Globus pallidus (tissue), 1 donor: ENCODE measurements at places on chromosomes 13 and 19.

GRCh38 chr19:17753976-17754375 is 2.7 kb downstream of the FCHO1 start:
- peak; percentile 95 for DNase-seq

GRCh38 chr19:51365211-51365964 is 800 bp downstream of the ETFB start:
- peak; percentile 41 for DNase-seq

DNA sequence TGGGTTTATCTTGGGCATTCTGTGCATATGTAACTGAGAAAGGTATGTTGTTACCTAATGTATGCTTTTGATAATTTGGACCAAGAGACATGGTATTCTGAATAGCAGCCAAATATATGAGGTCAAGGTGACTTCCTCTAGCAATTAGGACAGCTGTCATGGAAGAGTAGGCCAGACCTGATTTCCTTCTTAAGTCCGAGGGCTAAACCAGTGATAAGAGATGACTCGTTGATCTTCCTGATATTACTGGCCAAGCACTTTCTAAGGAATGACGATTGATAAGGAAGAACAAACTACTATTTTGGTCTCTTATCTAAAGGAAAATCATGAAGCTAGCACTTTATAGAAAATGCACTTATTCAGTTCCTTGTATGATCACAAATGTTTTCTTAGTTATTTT is 42.7 kb downstream of the ARHGAP35 start:
- DNase-seq = no peak

DNA sequence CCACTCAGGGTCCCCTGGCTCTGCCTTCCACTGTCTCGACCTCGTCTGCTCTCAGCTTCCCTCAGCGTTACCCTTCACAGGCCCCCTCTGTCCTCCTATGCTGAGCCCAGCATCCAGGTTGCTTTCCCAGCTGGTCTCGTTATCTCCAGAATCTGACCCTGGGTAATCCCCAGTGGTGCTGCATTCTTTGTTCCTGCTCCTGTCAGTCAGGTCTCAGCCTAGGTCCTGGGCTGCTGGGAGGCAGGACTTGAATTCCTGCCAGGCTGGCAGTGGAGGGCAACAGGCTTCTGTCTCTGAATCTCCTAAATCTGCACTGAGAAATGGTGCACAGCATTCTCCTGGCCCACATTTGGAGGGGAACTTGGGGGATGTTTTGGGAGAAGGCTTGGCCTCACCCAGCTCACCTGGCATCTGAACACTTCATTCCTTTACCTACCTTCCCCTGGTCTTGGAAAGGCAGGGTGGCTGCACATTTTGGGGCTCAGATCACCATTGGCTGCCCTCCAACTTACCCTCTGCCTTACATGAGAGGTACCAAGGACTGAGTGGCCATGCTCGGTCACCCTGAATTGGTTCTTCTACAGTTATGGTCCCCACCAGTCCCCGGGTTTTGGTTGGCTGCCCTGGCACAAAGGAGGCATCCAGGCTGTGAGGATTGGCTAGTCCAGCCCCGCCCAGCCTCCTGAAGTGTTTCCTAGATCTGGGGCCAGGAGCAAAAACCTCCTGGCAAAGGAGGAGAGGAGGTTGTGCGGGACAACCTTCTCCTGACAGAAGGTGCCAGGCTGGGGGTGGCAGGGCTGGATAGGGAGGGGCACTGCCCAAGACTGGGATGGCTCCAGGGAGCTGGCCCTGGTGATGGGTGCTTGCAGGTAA is at the start of gene CYP4F8:
Gene CYP4F8 (plus strand): TSS at position 712 of the 873 bp plus-strand sequence. CDS start 399 bp downstream, outside the sequence.
- no peak for DNase-seq

DNA sequence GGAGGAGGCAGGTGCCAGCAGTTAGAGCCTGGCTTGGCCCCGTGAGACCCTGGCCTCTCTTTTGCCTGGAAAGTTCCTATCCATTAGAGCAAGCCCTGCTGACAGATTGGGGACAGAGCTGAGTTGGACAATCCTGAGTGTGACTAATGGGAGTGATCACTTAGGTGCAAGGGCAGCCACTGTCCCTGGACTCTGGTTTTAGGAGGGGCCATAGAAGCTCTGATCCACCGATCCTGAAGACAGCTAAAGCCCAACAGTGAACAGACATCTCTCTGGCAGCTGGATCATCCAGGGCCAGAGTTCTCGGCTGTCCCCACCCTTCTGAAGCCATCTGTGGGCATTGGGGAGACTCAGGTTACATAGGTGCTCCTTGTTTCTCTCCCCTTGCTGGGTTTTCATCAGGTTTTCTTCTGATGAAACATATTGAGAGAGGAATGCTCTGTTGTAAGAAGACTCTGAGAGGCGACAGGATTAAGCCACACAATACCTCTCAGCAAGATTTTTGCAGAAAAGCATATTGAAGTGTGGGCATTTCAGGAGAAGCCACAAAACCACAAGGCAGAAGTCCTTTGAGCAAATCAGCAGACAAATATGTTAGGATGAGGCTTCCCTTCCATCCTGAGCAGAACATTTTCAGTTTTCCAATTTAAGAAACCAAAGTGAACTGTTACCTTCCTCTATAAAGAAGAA is 288.0 kb upstream of the MAB21L1 start:
- no peak for DNase-seq

DNA sequence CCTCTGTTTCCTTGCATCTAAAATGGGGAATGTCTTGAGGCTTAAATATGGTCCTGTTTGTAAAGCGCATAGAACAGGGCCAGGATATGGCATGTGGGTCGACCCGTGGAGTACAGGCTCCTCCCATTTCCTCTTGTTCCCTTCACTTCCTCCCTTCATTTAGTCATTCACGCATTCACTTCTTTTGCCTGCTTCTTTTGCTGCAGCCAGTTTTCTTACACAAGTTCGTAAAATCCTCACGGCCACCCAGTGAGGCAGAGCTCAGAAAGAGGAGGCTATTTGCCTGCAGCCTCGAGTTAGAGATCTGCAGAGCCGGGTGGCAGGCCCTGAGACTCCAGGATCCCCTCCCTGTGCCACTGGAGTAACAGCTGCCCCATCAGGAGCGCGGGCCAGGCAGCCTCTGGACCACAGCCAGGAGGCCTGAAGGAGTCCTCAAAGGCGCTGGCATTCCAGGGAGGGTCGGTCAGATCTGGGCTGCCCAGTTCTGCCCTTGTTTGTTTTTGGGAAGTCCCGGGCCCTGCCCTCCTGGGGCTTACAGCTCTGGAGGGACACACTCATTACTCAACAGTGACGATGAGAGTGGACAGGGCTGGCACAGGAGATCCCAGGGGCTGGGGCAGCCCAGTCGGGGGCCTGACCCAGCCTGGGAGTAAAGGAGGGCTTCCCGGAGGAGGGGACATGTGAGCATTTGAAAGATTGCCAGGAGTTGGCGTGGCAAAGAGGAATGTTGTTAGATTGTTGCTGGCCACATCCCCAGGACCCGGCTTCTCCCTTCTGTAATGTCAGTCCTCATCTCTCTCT is 4.6 kb downstream of the PPP5C start:
- no peak for DNase-seq

DNA sequence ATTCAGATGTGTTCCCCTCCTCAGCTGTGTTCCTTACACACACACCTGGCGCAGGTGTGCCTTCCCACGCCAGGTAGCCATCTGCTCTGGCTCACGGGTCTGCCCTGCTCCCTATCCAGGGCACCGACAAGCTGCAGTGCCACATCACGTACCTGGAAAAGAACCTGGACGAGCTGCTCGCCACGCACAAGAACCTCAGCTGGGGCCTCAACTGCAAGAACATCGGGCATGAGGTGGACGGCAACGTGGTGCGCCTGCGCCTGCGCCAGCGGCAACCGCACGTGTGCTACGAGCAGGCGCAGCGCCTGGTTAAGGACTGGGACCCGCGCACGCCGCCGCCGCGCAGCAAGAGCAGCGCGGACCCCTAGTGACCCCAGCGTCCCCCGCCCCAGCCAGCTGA is 26.5 kb upstream of the CASP14 start:
- no peak for DNase-seq

GRCh38 chr19:41753936-41754529 is 1.3 kb upstream of the CEACAM6 start:
- DNase-seq = peak; percentile 11

- no peak for DNase-seq
Observed at GRCh38 chr13:94308832-94309231, 170.7 kb downstream of the DCT start.

GRCh38 chr13:52931539-52932431 is 83.3 kb upstream of the PCDH8 start:
- DNase-seq = no peak

- no peak for DNase-seq
Observed at GRCh38 chr19:7869910-7870511, 4.2 kb downstream of the PRR36 start.

DNA sequence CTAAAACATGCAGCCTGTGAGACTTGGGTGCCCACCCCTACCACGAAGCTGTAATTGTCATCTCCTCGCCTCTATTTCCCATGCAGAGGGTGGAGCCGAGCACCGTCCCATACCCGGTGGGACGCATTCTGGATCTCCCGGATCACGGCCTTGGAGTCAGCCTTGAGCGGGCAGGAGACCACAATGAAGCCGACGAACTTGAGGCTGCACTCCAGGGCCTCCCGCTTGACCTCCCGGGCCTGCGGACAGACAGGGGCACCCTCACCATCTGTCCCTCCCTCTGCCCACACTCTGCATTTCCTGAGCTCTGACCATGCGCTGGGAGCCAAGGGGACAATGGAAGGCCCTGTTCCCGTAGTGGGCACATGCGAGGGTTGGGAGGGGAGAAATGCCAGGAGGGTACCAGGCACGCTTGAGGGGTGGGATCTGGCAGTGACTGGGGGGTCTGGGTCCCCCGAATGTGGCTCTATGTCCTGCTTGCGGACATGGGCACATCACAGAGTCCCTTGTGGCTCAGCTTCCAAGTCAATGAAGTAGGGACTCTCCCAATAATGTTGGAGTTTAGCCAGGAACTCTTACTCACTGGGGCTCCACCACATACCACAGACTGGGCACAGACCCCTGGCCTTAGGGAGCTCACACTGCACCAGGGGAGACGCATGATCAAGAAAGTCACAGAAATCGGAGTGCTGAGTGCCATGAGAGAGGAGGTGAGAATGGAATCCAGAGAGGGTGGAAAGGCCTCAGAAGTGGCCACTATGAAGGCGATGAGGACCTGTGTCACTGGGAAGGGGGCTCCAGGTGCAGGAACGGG is 9.2 kb upstream of the GMIP start:
- DNase-seq = no peak

DNA sequence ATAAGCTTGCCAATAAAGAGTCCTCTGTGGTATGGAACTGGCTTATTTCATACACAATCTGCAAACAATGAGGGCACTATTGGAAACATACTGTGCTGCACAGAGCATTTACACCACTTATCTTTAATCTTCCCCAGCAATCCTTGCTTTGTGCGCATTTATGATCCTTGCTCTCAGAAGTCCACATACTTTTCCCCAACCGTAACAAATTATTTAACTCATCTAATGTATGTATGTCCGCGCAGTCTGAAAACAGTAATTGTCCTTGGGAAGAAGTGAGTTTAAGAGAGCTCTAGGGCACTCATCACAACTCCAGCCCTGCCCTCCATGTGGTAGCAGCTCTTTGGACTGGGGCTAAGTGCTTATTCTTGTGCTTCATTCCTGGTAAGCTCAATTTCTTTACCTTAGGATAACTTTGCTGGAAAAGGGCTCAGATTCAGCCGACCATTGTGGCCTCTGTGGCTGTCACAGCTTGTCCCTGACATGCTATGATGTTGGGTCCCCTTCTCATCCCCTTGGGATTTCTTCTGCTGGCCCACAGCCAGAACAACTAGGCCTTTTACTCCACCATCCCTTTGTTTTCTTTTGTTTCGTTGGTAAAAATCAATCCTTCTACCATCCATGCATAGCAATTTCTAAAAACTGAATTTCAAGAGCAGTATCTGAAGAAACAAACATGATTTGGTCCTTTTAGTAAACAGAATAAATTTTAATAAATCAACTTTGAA is 152.7 kb downstream of the TNFRSF19 start:
- no peak for DNase-seq

DNA sequence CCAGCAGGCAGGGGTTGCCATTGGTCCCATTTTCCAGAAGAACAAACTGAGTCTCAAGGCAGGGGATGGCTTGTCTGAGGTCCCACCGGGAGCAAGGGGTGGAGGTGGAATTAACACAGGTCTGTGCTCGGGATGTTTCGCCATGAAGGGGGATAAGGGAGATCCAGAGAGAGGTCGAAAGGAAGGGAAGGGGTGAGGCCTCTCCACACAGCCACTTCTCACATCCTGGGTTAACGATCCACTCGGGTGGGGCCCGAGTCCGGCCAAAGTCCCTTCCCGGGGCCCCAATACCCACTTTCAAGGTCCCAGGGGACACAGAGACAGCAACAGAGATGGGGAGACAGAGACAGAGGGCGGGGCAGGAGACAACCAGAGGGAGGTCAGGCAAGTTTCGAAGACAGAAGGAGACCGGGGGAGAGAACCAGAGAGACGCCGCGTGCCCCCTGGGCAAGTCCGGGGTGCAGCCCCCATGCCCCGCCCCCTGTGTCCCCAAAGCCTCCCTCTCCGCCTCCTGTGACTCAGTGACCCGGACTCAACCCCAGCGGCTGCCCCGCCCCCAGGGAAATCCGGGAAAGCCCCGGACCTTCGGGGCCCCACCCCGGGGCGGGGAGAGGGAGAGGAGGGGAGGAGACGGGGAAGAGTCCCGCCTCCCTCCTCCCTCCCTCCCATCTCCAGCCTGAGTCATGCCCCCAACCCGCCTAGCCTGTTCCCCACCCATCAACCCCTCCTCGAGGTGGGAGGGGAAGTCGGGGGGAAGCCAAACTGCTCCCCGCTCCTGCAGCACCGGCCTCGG is 1.4 kb upstream of the BCL3 start:
- peak; percentile 67 for DNase-seq

DNA sequence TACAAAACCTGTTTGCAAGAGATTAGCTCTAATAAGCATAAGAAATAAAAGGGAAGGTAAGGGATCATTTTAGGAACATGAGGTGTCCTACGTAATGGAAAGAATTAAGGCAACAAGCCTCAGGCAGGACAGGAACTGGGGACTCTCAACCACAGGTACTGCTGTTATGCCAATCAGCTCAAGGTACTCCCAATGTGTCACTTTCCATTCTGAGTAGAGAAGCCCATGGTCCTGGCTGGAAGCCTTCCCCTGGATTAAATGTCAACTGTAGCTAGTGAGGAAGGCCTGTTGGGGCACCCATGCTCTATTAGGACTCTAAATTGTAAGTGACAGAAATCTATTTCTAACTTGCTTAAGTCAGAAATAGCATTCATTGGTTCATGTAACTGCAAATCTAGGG is 134.6 kb downstream of the DPF1 start:
- DNase-seq = no peak

DNA sequence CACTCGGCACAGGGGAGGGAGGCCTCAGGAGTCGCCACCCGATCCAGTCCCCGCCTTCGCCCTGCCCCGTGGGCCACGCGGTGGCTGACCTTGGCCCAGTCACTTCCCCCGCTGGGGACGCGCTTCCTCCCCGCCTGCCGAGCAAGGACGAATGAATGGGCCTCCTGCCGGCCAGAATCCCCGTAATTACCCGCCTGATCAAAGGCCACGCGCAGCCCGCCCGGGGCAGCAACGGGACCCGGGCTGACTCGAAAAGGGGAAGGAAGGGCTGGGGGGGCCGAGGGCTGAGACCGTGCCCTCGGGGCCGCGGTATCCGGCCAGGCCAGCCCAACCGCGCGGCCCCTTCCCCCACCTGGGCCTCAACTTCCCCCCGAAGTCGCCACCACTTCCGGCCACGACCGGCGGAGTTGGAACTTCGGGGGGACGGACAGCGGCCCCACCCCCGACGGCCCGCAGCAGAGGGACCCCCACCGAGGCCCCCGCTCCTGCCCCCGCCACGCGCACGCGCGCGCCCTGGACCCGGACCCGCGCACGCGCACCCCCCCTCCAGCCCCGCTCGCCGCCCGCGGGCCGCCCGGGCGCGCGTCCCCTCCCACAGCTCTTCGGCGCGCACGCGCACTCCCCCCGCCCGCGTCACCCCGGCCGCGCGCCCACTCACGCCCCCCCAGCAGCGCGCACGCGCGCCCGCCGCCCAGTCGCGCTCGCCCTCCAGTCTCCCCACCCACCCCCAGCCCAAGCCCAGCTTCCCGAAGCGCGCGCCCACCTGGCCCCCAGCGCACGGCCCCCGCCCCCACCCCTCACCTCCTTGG is 520 bp downstream of the ZNF787 start:
- no peak for DNase-seq
